ENCODE measurements at places on chromosomes 2 and 18. TPM values are rescaled to one million over a fixed set of nuclear protein-coding genes. Genes with fewer than 3 reads are reported as not detected.

DNA sequence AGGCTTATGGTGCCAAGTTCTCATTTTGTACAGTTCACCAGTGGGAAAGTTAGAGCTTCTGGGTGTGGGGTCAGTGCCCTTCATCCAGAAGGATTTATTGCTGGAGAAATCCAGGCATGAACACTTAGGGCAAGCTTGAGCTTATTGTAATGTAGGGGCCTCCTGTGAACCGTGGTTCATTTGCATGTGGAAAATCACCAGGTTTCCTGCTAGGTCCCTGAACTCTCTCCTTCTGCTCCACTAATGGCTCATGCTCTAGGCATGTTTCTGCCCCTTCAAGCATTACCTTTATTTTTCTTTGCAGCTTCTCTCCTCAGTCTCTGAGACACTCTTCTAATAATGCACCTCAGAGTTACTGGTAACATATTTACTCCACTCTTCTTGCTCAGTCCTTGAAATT, 79.3 kb upstream of the FAM98A start:
- no peaks in the 10 kb centered on the region for H3K36me3 ChIP-seq
- no peak overlapping the region for H3K27ac ChIP-seq
- DNase-seq: no peak

Gene CREG2
- not detected for total RNA-seq

Gene TFPI
- total RNA-seq: not detected

DNA sequence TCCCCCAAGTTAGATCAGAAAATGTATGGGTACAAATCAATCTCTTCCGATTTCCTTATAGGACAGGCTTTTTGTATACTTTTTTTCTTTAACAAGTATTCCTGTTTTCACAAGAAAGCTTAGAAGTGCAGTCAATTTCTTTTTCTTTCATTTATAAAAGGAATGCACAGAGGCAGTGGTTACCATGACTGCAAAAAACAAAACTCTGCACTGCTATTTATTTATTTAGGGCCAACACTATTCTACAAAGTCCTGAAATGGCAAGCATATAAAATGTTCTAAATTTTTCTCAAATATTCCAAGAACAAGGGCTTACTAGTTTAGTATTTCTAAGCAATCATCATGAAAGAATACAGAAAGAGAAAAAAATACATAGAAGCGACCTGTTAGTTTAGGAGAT, 22.2 kb downstream of the ATAD2B start:
- H3K27ac ChIP-seq: no peak overlapping the region
- peaks cover 12% of the 10 kb centered on the region for H3K4me1 ChIP-seq
- no peak for DNase-seq
- H3K36me3 ChIP-seq: peaks cover 7% of the 10 kb centered on the region

Gene LOXL3
- 0.42 TPM for total RNA-seq

Gene ATOH8
- not detected for total RNA-seq

Gene PRKCE
- 18.4 TPM for total RNA-seq

DNA sequence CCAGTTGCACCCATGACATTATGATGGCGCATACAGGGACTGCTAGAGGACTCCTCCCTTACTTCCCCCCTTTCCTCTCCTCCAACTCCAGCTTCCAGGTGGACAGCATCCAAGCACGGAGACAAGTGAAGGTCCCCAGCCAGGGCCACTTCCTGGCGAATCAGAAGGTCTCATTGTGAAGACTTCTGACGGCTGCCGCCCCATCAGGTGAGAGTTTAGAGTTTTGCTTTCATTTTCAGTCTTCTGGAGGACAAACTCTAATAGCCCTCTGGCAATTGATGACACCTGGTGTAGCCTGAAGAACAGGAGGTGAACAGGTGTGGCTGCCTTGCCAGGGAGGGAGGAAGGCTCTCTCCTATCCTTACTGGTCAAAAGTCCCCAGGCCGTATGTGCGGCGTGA, 77.3 kb upstream of the KCNH7 start:
- no peak overlapping the region for H3K4me3 ChIP-seq
- no peaks in the 10 kb centered on the region for H3K36me3 ChIP-seq
- no peak overlapping the region for H3K27ac ChIP-seq
- no peaks in the 10 kb centered on the region for H3K4me1 ChIP-seq

Gene GALNT5
- total RNA-seq: not detected

GRCh38 chr2:236642584-236643291, 73.1 kb downstream of the ACKR3 start:
- no peaks in the 10 kb centered on the region for H3K36me3 ChIP-seq
- peaks cover 10% of the 10 kb centered on the region for H3K27me3 ChIP-seq
- no peak overlapping the region for H3K4me3 ChIP-seq
- H3K27ac ChIP-seq: no peak overlapping the region
- no peak for DNase-seq
- peaks cover 2% of the 10 kb centered on the region for H3K4me1 ChIP-seq

DNA sequence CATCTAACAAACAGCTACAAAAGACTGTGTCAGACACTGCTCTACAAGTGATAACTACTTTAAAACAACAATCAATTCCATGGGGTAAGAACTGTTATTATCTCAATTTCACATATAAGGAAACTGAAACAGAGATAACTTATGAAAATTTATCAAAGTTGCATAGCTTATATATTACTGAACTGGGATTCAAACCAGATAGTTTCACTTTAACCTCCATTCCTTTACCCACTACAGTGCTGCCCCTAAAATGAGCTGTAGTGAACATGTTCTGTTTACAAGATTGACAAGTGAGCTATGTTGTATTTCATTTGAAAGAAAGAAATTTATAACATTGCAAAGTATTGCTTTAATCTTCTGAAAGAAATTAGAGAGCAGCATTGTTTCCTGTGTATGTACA, 14.1 kb upstream of the GCG start:
- no peaks in the 10 kb centered on the region for H3K36me3 ChIP-seq
- no peak overlapping the region for H3K27ac ChIP-seq
- no peak for DNase-seq
- no peak overlapping the region for H3K4me3 ChIP-seq
- H3K4me1 ChIP-seq: peaks cover 5% of the 10 kb centered on the region

DNA sequence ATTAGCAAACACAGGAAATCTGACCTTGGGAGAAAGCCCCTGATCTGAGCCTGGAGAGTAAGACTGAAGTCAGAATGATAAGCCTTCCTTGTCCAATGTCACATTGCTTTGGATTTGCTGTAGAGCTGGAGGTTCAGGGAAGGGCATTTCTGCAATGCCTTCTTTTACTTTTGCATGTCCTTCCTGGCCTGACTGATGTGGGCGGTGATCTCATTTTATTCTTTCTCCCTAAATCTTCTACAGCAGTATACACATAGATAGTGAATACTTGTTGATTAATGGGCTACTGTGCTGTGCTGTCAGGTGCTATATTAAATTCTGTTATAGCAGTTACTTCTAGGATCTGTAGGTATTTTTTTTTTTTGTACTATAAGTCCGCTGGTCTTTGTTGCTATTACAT, 62.6 kb downstream of the PLCL1 start:
- no peaks in the 10 kb centered on the region for H3K36me3 ChIP-seq
- no peak overlapping the region for H3K4me3 ChIP-seq
- H3K4me1 ChIP-seq: peaks cover 11% of the 10 kb centered on the region
- no peak for DNase-seq
- no peak overlapping the region for H3K27ac ChIP-seq
- no peaks in the 10 kb centered on the region for H3K27me3 ChIP-seq

DNA sequence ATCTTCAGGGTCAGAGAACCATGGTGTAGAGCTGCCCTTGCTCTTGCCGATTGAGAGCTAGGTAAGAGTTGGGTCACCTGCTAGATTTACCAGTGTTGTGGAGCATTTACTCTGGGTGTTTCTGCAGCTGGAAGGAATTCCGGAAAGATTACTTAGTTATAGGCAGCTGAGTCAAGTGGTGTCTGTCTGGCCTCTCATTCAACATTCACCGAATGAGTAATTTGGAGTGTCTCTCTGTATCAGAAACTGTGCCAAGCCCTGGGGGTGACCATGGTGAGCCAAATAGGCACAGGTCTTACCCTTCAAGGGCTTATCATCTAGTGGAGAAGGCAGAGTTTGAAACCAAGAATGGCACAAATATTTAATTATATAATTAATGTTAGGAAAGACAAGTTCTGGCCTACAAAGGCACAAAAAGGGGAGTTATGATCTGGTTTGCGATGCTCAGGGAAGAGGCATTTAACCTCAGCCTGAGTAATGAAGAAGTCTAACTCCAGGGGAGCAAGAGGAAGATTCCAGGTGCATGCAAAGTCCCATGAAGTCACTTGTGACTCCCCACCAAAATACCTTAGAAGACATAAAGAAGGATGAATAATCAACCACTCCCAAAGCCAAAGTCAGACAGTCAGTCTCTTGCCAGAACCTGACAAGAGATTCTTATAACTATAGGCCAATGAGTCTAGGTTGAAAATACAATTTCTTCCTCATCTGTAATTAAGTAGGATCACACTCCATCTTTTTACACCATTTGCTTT, 12.5 kb downstream of the SETBP1 start:
- H3K27me3 ChIP-seq: peaks cover 39% of the 10 kb centered on the region
- no peak overlapping the region for H3K4me3 ChIP-seq
- H3K36me3 ChIP-seq: peaks cover 2% of the 10 kb centered on the region
- no peak for DNase-seq
- H3K4me1 ChIP-seq: peaks cover 2% of the 10 kb centered on the region

Measured in activated naive CD8-positive, alpha-beta T cell treated with anti-CD3 and anti-CD28 coated beads, Interleukin-2, amount 10 ng/mL, durations not matched to agents 7 days and 5 days (primary cell).